Stimulated activated CD8-positive, alpha-beta memory T cell treated with anti-CD3 and anti-CD28 coated beads, Interleukin-12 subunit alpha, Interleukin-12 subunit beta, amount 100 ng/mL, for 4 hours (primary cell): ENCODE measurements at places on chromosomes 3 and 15.

GRCh38 chr3:157868946-157869345, 237.3 kb downstream of the SHOX2 start:
- DNase-seq, result no peak

GRCh38 chr15:28900892-28901586, 15.3 kb downstream of the APBA2 start:
- no peak for DNase-seq

GRCh38 chr3:126132751-126133511, 47.5 kb downstream of the ALDH1L1 start:
- no peak for DNase-seq

GRCh38 chr3:184658223-184658928, 53.5 kb downstream of the MAGEF1 start:
- DNase-seq, result no peak

GRCh38 chr3:169272532-169272931, 391.0 kb downstream of the MECOM start:
- DNase-seq, result no peak
